ENCODE measurements at places on chromosomes 6 and 20.

- no peak for DNase-seq
Measured at GRCh38 chr6:32092760-32093497, 16.2 kb downstream of the TNXB start.

DNA sequence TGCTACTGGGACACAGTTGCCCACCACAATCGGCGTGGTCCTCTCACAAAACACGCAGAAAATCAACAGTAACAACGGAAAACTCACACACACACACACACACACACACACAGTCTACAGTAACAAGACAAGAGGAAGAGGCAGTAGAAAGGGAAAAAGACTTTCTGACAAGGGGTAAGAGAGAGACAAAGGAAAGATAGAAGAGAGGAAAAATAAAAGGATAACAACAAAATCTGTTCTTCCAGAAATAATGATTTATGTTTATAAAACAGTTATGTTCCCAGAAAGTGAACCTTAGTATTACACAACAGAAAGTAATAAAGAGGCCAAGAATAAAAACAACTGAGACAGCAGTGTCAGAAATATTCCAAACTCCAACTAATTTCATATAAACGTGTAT, 2.9 kb downstream of the RANBP9 start:
- no peak for DNase-seq

- no peak for DNase-seq
Measured at GRCh38 chr6:84258866-84259265, 31.4 kb upstream of the CEP162 start.

DNA sequence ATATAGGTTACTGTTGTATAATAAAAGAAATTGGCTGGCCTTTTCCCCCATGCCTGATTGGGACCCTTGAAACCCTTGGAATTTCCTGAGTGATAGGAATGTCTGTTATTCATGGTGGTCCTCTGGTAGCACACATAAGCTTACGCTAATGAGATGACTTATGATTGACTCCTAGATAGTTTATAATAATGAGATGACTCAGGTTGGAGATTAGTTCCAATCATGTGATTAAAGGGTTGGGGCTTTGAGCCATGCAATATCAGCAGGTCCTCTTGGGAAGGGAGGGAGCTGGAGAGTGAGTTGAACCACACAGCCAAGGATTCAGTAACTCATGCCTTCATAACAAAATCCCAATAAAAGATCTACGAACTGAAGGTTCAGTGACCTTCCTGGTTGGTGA, 407.6 kb upstream of the MANEA start:
- DNase-seq, result no peak

- DNase-seq, result no peak
Measured at GRCh38 chr6:166955121-166955864, 1.1 kb downstream of the RNASET2 start.

GRCh38 chr6:106085692-106085983, 498 bp upstream of the PRDM1 start:
- no peak for DNase-seq

DNA sequence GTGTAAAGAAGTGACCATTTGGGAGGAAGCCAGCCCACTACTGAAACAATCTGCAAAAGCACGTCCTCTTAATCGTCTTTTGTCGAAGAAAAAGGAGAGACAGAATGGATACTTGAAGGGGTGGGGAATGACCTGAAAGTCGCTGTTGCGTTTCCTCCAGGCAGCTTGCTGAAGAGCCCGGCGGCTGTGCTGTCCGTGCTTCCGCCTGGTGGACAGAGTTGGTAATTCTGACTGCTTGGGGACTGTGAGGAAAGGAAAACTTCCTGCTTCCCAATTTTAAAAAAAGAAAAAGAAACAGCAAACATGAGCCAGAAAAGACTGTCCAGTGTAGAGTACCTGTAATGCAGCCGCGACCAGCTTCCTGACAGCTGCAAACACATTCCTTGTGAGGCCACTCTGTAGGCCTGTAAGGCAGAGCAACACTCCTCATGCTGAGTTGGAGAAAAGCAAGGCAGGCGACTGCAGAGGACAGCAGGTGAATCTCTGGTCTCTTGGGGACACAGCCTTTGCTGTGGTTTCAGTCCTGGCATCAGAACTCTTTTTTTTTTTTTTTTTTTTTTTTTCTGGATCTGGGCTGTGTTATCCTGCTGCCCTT, 251.1 kb upstream of the TBX18 start:
- DNase-seq, result no peak

- no peak for DNase-seq
Measured at GRCh38 chr6:162728197-162728596, 423 bp downstream of the PACRG start.

- DNase-seq, result no peak
Measured at GRCh38 chr20:50578061-50578777, 68.0 kb downstream of the PTPN1 start.

DNA sequence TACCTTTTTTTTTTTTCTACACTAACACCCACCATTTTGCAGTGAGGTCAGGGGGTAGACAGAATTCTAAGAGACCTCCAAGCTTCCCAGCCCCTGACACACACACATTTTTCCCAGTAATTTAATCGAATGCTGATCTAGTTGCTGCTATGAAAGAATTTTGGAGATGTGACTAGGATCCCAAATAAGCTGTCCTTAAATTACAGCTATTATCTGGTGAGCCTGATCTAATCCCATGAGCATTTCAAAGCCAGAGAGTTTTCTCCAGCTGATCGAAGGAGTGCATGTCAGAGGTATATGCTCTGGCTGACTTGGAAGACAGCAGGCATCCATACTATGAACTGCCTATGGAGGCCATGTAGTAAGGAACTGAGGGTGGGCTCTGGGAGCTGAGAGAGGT, 503.8 kb upstream of the MARCKS start:
- no peak for DNase-seq

GRCh38 chr6:162195441-162195840, 532.1 kb downstream of the PRKN start:
- no peak for DNase-seq

- DNase-seq, result no peak
Measured at GRCh38 chr20:46222521-46223007, 85.7 kb downstream of the CDH22 start.

DNA sequence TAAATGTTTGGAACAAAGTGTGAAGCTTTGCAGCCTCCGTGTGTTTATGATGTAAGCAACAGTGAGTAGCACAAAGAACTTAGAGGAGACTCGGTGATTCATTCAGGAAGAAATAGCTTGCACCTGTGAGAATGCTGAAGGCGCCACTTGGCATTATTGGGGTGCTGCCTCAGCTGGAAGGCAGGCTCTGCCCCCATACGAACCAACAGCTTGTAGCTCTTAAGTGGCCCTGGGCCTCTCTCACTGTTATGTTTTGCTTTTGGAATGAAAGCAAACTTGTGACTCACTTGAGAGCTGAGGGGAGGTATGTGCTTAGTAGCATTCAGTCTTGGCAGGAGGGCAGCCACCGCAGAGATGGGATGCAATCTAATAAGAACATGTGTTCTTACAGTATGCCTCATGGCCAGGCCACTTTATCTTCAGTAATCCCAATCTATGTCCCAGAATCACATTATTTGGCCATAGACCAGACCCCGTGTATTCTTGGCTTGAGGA, 310.7 kb downstream of the EYA4 start:
- DNase-seq, result no peak

DNA sequence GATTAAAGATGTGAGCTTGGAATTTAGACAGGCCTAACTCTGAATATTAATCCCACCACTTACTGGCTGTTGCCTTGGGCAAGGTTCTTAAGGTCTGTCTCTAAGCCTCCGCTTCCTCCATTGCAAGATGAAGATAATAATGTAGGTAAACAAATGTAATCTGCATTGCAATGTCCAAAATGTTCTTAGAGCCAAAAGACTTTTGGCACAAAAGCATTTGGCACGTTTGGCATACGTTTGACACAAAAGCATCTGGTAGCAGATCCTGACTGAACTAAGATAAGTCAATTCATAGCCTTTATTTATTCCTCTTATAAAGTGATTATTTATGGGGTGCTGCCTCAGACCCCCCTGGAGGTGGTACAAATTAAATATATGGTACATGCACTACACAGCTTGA, 229.9 kb upstream of the STXBP5 start:
- no peak for DNase-seq

DNA sequence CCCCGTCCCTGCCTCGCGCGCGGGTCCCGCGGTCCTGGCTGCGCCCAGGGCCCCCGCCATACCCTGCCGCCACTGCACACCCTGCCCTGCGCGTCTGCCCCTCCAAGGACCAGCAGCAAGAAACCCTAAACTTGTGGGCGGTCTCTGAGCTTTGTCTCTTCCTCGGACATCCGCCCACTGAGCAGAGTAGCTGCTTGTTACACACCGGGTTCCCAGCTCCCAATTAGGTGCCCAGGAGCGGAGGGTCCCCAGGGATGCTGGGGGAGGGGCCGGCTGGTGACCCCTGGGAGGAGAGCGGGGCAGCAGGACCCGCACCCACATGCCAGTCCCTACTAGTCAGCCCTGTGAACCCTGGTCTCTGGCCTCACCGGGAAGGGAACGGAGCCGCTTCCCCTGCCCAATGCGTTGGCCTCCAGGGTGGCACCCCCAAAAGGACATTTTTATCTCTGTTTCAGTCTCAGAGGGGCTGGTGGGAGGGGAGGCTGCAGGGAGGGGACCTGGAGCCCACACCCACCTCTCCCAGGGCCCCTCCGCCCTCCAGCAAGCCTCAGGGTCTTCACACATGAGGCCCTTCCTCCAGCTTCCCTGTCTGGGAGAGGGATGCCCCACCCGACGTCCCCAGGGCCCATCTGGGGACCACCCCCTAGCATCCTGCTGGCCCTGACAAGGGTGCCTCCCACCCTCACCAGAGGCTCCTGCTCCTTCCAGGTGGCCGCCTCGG, 10.5 kb downstream of the STMN3 start:
- DNase-seq, result no peak

DNA sequence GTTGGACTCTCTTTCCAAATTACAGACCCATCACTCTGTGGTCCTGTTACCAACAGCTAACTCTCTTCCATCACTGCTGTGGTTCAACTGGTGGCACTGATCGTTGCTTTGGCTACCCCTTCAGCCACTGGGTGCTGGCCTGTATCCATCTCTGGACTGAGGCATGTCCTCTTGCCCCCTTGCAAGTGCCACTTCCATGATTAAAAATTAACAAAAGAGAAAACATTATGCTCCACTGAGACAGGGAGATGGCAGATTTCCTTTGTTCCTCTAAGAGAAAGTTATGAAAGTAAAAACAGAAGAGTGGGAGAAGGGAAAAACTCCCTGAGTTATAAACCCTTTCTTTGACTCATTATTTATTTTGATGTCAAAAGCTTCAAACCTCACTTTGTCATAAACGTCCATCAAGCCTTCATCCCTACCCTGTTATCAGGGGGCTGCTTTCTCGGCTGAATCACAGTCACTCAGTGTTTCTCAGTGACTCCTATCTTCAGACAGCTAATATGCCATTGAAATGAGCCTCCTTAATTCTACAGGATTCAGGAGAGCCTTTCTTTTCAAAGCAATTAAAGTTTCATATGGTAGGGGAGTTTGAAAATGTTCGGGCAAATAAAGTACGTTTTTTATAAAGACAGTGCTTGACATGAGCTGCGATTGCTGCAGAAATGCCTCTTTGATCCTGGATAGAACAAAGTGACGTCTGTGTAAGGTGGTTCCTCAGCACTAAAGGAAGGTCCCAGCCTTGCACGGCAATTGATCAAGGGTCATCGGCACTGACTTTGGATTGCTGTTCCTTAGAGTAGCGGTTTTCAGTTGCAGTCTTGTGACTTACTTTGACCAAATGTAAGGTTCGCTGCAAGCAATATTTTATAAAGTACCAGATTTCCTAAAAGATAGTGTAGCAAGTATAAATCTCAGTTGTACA, 49.9 kb upstream of the PBOV1 start:
- no peak for DNase-seq

- no peak for DNase-seq
Measured at GRCh38 chr6:73832313-73832712, 136.3 kb downstream of the CD109 start.

DNA sequence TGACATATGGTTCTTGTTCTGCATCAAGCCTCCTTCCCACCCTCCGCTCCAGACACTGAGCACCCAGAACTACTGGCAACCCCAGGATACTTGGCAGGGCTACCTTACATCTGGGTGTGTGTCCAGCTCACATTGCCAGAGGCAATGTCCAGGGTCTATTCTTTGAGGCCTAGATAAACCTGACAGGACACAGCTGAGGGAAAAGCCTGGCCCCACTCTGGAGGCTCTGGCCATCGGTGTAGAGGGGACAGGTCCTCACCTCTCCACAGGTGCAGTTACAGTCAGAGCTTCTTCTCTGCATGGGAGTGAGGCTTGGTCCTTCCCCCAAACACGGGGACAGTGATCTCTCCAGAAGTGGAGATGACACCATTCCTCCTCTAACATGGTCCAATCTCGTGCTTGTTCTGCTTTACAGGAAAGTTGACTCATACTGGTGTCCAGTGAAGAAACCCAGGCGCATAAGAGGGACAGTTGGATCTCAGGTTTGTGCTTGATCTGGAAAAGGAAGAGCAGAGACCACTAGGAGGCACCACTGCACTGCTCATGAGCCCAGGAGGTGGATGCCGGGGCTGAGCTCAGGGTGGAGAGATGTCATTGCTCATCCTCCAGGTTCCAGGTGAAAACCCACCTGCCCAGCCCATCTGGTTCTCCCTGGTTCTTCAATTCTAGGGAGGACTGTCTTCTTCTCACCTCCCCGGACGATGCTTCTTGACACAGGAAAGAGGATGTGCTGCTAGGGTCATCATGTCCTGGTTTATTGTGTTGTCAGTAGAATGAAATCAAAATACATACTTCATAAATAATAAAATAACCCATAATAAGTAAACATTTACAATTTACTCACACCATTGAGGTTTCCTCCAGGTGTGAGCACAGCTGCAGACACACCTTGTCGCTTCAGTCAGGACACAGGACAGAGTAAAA, 14.7 kb downstream of the HLA-F start:
- DNase-seq, result peak; percentile 61

DNA sequence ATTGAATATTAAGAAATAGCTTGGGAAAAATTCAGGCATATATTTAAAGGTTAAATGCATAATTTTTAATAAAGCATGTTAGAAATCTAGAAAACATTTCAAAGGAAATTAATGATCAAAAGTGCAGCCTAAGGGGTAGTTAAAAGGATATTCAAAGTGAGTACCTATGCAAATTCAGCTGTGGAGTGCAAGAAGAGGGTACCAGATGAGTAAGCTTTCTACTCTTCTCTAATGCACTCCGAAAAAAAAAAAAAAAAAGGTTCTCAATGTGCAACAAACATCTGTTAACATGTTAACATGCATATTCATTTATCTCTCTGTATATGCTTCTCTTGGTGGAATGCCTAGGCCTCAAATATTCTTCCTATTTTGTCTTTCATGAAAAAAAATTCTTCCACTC, 32.0 kb upstream of the KATNA1 start:
- DNase-seq, result no peak

- no peak for DNase-seq
Measured at GRCh38 chr6:125170376-125170775, 16.8 kb downstream of the TPD52L1 start.

DNA sequence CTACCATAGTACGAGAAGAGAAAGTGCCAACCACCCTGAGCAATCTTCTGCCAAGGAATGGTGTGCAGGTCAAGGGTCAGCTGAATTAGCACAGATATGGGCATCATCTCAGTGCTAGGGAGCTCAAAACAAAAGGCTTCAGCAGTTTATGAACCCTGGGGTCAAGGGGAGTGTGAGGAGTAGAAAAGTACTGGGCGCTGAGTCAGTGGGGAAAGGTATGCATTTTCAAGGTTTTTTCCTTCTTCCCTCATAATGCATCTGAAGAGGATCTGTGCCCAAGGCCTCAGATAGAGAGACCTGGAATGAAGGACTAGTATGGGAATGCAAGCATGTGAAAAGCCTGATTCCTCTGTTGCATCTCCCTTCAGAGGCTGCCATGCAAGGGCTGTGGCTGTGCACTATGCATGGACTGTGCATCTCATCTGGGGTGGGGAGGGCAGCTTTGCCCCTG, 81.7 kb downstream of the PERP start:
- DNase-seq, result no peak

- DNase-seq, result no peak
Measured at GRCh38 chr6:54254886-54255285, 53.4 kb upstream of the TINAG start.

GRCh38 chr20:13139459-13140150, 81.5 kb upstream of the ISM1 start:
- no peak for DNase-seq

Data from stimulated activated CD4-positive, alpha-beta T cell treated with anti-CD3 and anti-CD28 coated beads, Interleukin-12 subunit alpha, Interleukin-12 subunit beta, amount 100 ng/mL, for 4 hours (primary cell).